Stimulated activated CD8-positive, alpha-beta memory T cell treated with anti-CD3 and anti-CD28 coated beads, Interleukin-15, amount 100 ng/mL, for 24 hours (primary cell): ENCODE measurements at places on chromosomes 12 and 14.

DNA sequence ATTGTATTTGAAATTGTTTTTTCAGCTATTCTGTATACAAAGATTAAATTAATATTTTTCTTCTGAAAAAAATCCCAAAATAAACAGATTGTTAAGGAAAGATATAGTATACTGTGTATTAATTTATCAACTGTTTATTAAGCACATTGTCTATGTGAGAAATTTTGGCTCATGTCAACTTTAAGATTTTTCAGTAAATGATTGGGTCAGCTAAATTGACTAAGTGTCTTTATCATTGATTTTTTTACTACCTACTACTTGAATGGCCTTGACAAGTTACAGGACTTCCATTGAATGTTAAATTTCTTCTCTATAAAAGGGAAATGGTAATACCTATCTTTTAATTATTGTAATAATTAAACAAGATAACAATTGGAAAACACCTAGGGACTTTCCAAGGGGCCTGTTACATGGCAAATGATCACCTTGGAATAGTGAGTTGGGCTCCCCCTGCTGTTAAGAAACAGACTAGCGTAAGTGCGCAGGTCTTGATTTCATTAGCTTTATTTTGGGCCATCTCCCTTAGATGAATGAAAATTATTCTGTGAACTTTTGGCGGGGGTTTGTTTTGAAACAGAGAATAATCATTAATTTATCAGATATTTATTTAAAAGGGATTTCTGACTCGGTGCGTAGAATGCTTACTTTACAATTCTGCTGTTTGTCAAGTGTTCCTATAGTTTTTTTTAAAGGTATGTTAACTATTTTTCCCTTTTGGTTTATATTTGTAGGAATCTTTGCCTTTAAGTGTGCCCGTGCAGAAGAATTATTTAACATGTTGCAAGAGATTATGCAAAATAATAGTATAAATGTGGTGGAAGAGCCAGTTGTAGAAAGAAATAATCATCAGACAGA is 14.5 kb upstream of the CCT2 start:
- DNase-seq = no peak

DNA sequence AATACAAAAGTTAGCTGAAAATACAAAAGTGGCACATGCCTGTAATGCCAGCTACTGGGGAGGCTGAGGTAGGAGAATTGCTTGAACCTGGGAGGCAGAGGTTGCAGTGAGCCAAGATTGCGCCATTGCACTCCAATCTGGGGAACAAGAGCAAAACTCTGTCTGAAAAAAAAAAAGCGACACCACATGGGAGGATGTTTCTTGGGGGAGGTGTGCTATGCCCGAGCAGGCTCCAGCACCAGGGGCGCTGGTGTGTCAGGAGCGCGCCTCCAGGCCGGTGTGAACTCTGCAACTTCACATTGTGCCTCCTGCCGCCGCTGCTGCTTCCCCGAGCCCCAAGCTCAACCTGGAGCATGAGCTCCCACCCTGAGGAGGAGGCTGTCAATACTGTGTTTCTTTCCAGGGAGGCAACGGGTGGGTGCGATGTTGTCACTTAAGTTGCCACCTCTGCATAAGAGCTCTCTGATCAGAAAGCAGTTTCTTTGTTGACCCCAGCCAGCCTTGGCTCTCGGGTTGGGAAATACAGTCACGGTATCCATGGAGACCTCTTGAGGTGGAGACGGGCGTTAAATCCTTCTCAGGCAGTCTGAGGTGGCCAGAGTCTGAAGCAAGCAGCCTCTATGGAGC is 18.9 kb downstream of the DEGS2 start:
- no peak for DNase-seq

- DNase-seq = no peak
Observed at GRCh38 chr12:131942671-131943070, 7.1 kb upstream of the EP400 start.

GRCh38 chr12:48796976-48797375 is 8.1 kb upstream of the ADCY6 start:
- no peak for DNase-seq

GRCh38 chr12:66320996-66321395 is 18.7 kb downstream of the HELB start:
- no peak for DNase-seq

GRCh38 chr14:103064978-103065377 is 7.6 kb upstream of the CDC42BPB start:
- no peak for DNase-seq
